Naive thymus-derived CD8-positive, alpha-beta T cell (primary cell): ENCODE measurements at places on chromosomes 4 and X. TPM values are rescaled to one million over a fixed set of nuclear protein-coding genes. Genes with fewer than 3 reads are reported as not detected.

The ATP6AP1 gene
- polyA plus RNA-seq, result 84.7 TPM

The FAM47E gene
- 0.64 TPM for polyA plus RNA-seq

The NPY1R gene
- polyA plus RNA-seq, result not detected

The GASK1B gene
- polyA plus RNA-seq, result not detected

The ARMCX1 gene
- 4.9 TPM for polyA plus RNA-seq

The DTHD1 gene
- polyA plus RNA-seq, result 8.1 TPM

The ITIH6 gene
- polyA plus RNA-seq, result not detected

The HSPA4L gene
- 0.32 TPM for polyA plus RNA-seq

The SLC4A4 gene
- polyA plus RNA-seq, result 0.28 TPM

The TBX22 gene
- not detected for polyA plus RNA-seq

The FAT1 gene
- polyA plus RNA-seq, result not detected

The SPANXN3 gene
- not detected for polyA plus RNA-seq

GRCh38 chr4:92599044-92599443, 295.3 kb downstream of the GRID2 start:
- no peak for DNase-seq
- H3K4me1 ChIP-seq, result no peaks in the 10 kb centered on the region
- H3K27ac ChIP-seq, result no peak overlapping the region
- no peak overlapping the region for H3K4me3 ChIP-seq
- no peaks in the 10 kb centered on the region for H3K27me3 ChIP-seq

DNA sequence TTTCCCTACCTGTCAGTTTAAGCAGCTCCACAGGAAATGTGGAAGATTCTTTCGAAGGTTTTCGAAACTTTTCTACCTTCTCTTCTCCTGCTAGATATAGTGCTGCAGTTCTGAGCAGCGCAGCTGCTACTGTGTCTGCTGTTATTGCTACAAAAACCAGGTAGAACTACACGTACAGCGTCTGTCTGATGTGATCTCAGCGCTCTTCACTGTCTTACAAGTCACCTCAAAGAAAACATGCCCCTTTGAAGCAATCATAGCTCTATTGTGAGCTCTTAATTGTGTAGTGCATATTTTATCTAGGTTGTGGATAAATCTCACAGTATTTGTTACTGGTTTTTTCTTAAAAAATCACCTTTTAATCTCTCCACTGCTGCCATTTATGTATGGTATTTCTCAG, 147.6 kb upstream of the BMPR1B start:
- no peak for DNase-seq
- H3K27ac ChIP-seq, result peak overlapping the region; percentile 43
- peak overlapping the region; percentile 34 for H3K4me3 ChIP-seq

DNA sequence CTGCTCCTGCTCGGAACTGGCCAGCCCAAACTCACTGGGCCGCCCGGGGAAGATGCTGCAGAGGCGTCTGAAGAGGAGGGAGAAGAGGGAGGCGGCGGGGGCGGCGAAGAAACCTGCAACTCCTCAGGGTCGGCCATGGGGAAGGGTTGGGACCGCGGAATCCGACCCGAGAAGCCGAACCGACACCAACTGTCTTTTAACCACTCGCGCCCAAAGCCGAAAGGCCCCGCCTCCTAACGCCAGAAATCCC, at the start of gene C4orf46:
C4orf46 (minus strand) TSS at position 223 of the 250 bp plus-strand sequence; CDS start at position 137, 86 bp downstream.
- H3K27ac ChIP-seq, result peak within 1 kb of the TSS; percentile 98
- H3K4me3 ChIP-seq, result peak within 1 kb of the TSS; percentile 96
- DNase-seq, result no peak

- H3K4me3 ChIP-seq, result no peak overlapping the region
- no peaks in the 10 kb centered on the region for H3K4me1 ChIP-seq
- H3K27me3 ChIP-seq, result peaks cover 9% of the 10 kb centered on the region
- no peaks in the 10 kb centered on the region for H3K36me3 ChIP-seq
- no peak for DNase-seq
Measured at GRCh38 chr4:122591196-122591595, 29.7 kb downstream of the IL21 start.

DNA sequence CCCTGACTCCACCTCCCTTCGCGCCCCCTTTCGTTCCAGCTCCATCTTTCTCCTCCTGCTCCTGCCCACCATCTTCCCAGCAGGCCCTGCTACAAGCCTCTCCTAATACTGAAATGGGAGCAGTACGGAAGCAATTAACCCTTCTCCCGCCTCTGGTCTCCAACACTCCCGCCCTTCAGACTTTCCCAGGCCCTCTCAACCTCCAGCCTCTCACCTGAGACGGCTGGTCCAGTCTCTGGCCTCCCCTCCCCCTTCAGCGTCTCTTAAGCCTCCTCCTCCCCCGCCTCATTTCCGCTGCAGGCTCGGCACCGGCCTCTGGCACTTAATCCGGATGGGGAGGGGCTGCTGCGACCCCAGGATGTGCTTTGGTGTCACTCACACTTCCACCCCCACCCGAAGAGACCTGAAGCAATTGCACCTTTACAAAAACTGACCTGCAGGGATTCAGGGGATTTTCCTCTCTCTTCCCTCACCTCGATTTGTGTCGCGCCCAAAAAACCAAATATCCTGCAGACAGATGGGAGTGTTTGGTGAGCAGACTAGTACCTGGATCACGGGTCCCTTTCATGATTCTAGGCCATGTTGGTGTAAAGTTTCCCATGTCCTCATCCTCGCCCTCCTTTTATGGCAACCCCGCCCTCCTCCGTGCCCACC, 657 bp downstream of the TCEAL8 start:
- no peaks in the 10 kb centered on the region for H3K27me3 ChIP-seq
- DNase-seq, result peak; percentile 63
- H3K27ac ChIP-seq, result peak overlapping the region; percentile 94
- peaks cover 11% of the 10 kb centered on the region for H3K4me1 ChIP-seq

DNA sequence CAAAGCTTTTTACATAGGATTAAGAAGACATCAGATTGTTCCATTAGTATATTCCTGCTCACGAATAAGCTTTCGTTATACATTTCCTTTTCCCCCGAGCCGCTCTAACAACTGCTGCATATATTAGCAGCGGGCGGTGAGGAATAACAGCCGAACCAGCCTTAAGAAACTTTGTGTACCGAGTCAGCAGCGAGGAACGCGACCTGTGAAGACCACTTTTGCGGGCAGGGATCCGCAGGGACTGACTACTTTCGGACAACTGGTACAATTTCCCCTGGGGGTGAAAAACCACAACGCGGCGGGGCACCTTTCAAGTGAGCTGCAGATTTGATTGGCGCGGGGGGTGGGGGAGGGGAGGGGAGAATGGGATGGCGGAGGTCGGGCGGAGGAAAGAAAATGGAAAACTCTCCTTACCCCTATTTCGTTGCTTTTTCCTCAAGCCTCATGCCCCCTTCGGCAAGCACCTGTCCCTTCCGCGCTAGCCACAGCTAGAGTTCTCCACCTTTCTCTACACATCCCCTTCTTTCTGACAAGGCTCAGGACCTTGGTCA, 5.9 kb upstream of the PITX2 start:
- DNase-seq, result no peak
- peaks cover 6% of the 10 kb centered on the region for H3K36me3 ChIP-seq
- H3K27ac ChIP-seq, result no peak overlapping the region

DNA sequence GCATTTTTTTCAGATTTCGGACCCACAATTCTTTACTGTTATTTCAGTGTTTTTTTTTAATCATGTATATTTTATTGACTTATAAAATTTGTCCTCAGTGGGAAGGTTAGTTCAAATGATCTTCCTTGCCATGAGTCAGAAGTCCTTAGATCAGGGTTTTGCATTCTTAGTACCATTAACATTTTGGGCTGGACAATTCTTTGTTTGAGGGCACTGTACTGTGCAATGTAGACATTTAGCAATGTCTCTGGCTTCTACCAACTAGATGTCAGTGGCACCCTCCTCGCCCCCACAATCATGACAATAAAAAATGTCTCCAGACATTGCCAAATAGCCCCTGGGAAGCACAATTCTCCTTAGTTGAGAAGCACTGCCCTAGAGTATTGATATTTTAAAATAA, 176.6 kb downstream of the VEGFC start:
- H3K4me3 ChIP-seq, result no peak overlapping the region
- no peak overlapping the region for H3K27ac ChIP-seq
- H3K27me3 ChIP-seq, result peaks cover 12% of the 10 kb centered on the region
- no peaks in the 10 kb centered on the region for H3K36me3 ChIP-seq
- no peaks in the 10 kb centered on the region for H3K4me1 ChIP-seq

DNA sequence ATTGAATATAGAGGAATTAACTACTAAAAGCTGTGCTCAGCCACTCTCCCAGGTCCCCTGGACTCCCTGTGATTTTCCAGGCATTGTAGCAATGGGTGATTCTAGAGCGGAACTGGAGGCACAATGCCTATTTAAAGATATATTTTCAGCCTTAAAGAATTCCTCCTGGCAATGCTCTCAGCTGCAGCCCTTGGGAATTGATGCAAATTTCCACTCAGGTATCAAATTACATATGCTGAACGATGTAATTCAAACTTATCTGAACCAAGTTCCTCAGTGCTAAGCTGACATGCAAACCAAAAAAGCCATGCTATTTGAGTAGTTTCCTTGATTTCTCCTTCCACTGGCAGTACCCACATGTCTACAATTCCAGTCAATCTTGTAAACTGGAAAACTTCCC, 86.3 kb upstream of the GABRA3 start:
- no peaks in the 10 kb centered on the region for H3K36me3 ChIP-seq
- DNase-seq, result no peak
- H3K27me3 ChIP-seq, result no peaks in the 10 kb centered on the region
- no peak overlapping the region for H3K27ac ChIP-seq

DNA sequence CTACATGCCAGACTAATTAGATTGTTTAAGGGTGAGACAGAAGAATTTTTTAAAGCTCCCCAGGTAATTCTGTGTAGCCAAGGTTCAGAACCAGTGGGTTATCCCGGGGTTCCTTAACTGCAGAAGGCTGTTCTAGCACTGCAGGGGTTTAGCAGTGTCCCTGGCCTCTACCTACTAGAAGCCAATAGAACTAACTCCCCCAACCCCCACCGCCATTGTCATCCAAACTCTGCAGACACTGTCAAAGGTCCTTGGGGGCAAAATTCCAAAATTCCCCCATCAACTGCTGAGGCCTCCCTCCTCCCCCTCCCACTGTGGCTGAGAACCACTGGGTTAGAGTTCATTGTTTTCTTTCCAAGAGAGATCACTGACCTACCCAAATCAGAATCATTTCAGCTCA, 66.4 kb downstream of the MOSPD2 start:
- DNase-seq, result no peak
- no peaks in the 10 kb centered on the region for H3K4me1 ChIP-seq
- peaks cover 8% of the 10 kb centered on the region for H3K27me3 ChIP-seq

DNA sequence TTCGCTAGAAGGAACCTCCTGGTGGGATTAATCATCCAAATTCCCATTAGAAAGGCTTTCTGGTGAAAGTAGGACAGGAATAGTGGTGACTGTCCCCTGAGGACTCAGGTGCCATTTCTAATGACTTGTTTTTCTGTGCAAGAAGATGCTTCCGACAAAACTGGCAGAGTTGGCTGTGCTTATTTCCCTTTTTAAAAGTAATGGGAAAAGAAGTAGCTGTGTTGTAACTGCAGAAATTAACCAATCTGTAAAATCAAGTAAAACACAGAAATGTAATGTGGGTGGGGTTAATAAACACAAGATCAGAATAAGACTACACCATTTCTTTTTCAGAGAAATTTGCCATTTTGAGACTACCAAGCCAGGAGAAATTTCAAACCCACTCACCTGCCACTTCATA, 55.0 kb upstream of the FAM9B start:
- no peak for DNase-seq
- H3K27me3 ChIP-seq, result no peaks in the 10 kb centered on the region
- H3K4me3 ChIP-seq, result no peak overlapping the region
- H3K27ac ChIP-seq, result peak overlapping the region; percentile 67
- H3K4me1 ChIP-seq, result peaks cover 19% of the 10 kb centered on the region

- no peaks in the 10 kb centered on the region for H3K36me3 ChIP-seq
- H3K27me3 ChIP-seq, result no peaks in the 10 kb centered on the region
- H3K27ac ChIP-seq, result peak overlapping the region; percentile 76
- no peak overlapping the region for H3K4me3 ChIP-seq
- peaks cover 10% of the 10 kb centered on the region for H3K4me1 ChIP-seq
- no peak for DNase-seq
Measured at GRCh38 chr4:83387012-83387411, 52.4 kb upstream of the HPSE start.

DNA sequence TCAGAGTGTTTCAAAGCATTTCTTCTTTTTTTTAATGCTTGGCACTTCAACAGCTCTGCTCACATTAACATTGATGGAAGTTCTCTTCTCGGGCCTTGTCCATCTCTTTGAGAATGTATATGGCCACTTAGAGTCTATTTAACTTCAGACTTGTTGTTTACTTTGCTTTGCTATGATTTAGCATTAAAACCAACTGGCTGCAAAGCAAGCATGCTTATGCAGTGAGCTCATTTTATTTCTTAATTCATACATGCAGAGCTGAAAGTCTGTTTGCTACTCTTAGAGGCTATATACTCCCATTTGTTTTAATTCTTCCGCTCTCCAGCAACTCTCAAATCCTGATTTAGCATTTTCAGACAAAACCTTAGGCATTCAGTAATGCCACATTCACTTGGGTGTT, 107.6 kb upstream of the PACRGL start:
- H3K27me3 ChIP-seq, result peaks cover 2% of the 10 kb centered on the region
- H3K27ac ChIP-seq, result no peak overlapping the region
- H3K4me3 ChIP-seq, result no peak overlapping the region
- H3K36me3 ChIP-seq, result no peaks in the 10 kb centered on the region
- H3K4me1 ChIP-seq, result no peaks in the 10 kb centered on the region
- no peak for DNase-seq

- peaks cover 14% of the 10 kb centered on the region for H3K27me3 ChIP-seq
- H3K36me3 ChIP-seq, result peaks cover 14% of the 10 kb centered on the region
- no peak for DNase-seq
- H3K4me3 ChIP-seq, result no peak overlapping the region
Measured at GRCh38 chr4:2105559-2105958, 46.4 kb downstream of the NAT8L start.

DNA sequence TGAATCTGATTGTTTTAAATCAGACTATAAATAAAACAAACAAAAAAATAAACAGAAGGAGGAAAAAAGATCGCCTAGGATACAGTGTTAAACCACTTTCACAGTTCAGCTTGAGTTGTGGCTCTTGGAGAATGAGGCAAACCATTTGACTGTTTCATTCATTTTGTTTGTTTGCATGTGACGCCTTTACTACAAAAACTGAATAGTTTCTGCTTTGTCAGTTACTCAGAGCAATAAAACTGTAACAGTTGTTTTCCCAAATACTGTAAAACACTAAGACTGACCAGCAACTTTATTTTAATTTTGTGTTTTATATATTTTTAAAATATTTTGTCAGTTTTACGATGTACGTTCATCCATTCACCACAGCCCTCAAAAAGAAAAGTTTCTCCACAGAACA, 214.5 kb downstream of the FBXW7 start:
- H3K27me3 ChIP-seq, result no peaks in the 10 kb centered on the region
- no peaks in the 10 kb centered on the region for H3K4me1 ChIP-seq
- no peak overlapping the region for H3K27ac ChIP-seq
- H3K4me3 ChIP-seq, result no peak overlapping the region

GRCh38 chr4:1295405-1296055, 5.8 kb downstream of the MAEA start:
- DNase-seq, result no peak
- no peaks in the 10 kb centered on the region for H3K27me3 ChIP-seq
- peaks cover 39% of the 10 kb centered on the region for H3K36me3 ChIP-seq
- peaks cover 68% of the 10 kb centered on the region for H3K4me1 ChIP-seq

GRCh38 chr4:6538575-6538974, 36.4 kb upstream of the MAN2B2 start:
- H3K36me3 ChIP-seq, result no peaks in the 10 kb centered on the region
- no peak for DNase-seq
- H3K4me3 ChIP-seq, result no peak overlapping the region
- no peak overlapping the region for H3K27ac ChIP-seq
- peaks cover 27% of the 10 kb centered on the region for H3K27me3 ChIP-seq

- DNase-seq, result no peak
- H3K4me1 ChIP-seq, result no peaks in the 10 kb centered on the region
- no peaks in the 10 kb centered on the region for H3K27me3 ChIP-seq
- H3K4me3 ChIP-seq, result no peak overlapping the region
- no peak overlapping the region for H3K27ac ChIP-seq
Measured at GRCh38 chrX:11397680-11398079, 104.5 kb downstream of the AMELX start.
